NCI-H1105 (cell line): ENCODE measurements at places on chromosomes 1 and 21.

GRCh38 chr1:211259638-211260126 lies 516 bp downstream of the RCOR3 start:
- DNase-seq, result peak; percentile 52

DNA sequence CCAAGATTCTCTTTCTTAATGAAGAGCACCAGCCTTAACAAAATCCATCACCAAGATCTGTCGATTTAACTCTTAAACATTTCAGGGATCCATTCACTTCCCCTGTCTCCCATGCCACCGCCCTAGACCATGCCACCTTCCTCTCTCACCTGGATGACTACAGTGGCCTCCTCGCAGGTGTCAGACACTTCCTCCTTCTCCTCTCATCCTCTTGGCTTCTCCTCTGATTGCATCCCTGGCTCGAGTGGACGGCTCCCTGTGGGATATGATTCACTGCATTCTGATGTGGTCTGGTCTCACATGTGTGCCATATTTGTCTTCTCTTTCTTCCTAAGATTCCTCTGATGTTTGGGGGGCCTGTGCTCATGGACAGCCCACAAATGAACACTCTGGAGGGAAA lies 66.4 kb upstream of the KLHDC7A start:
- no peak for DNase-seq

DNA sequence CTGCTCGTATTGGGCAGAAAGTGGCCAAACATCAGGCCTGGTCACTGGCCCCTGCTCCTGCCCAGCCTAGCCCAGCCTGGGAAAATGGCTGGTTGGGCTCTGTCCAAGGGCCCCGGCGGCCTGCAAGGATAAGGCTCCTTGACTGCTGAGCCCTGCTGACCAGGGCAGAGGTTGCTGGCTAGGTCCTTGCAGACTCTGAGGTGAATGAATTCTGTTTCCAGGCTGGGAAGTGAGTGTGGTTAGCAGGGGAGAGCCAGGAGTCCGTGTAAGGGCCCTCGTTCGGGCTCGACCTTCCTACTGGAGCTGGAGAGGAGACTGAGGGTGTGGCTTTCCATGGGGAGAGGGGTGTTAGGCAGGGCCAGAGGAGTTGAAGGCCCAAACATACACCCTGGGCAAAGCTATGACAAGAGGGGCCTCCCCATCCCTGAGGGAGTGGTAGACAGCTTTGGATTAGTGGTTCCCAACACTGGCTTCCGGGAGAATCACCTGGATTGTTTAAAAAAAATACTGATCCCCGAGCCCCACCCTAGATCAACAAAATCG lies 20.6 kb downstream of the CSF1 start:
- no peak for DNase-seq

DNA sequence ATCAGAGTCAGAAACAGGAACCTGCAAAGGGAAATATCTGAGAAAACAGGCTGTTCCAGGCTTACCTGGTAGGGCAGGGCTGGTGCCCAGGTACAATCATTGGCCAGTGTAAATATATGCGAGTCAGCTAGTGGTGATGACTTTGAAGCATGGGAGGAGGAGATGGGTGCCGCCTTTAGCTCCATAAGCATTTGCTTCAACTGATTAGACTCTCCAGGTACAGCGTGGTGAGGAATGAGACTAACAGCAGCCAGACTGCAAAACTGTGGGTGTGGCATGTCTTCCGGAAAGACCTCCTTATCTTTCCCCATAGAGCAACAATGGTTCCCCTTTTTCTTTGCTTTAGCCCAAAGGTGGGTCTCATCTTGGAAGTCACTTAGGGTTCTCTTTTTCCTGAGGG lies 137.2 kb downstream of the LRIG2 start:
- DNase-seq, result no peak

DNA sequence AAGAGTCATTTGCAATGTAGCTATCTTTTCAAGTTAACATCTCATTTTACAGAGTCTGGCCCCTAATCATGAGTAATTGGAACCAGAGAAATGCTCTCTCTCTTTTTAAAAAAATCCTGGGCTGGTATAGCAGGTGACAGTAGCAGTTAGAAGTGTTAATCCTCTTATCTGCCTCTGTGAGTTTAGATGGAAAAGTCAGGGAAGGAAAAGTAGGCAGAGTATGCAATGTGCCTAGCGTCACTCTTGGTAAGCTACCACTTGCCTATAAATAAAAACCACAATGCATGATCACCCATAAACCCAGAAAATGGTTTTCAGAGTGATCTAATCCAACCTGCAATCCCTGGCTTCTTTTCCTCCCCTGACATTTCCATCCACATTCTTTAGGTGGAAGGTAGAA lies 43.2 kb downstream of the UTP25 start:
- no peak for DNase-seq

DNA sequence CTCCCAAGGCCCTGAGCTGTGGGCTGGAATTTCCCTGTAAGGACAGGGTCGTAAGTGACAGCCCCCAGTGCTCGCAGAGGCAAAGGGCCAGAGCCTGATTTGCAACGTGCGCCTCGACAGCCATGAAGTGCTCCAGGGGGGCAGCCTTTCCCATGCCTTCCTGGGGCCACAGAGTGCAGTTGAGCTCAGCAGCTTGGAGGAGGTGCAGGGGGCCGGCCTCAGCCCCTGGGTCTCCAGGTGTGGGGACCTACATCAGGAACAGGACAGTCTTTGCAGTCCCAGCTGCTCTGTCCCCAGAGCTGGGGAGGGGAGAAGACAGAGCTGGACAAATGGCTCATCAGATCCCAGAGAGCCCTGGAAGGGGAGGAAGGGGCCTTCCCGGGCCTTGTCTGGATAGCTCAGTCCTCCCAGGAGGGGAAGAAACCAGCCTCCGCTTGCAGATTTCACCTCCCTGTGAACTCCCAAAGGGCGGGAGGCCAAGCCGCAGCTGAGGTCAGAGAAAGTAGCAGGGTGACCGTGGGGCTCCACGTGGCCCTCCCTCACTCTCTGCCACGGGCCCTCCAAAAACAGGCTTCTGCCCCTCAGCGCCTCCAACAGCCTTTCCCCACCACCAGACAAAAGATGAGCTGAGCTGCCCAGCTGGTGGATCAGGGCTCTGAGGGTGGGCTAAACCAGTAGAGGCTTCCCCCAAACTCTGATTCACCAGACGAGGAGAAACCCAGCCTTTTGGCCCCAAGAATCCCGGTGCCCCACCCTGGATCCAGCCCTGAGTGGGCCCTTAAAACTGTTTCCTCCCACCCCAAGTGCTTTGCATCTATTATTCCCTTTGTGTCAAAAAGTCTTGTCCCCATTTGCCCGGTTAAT lies 76.5 kb downstream of the DHRS3 start:
- no peak for DNase-seq

- DNase-seq, result no peak
These were observed 90.0 kb downstream of the URB2 start for GRCh38 chr1:229716069-229716468.

- no peak for DNase-seq
These were observed 2.7 kb downstream of the DHRS3 start for GRCh38 chr1:12615159-12615864.

DNA sequence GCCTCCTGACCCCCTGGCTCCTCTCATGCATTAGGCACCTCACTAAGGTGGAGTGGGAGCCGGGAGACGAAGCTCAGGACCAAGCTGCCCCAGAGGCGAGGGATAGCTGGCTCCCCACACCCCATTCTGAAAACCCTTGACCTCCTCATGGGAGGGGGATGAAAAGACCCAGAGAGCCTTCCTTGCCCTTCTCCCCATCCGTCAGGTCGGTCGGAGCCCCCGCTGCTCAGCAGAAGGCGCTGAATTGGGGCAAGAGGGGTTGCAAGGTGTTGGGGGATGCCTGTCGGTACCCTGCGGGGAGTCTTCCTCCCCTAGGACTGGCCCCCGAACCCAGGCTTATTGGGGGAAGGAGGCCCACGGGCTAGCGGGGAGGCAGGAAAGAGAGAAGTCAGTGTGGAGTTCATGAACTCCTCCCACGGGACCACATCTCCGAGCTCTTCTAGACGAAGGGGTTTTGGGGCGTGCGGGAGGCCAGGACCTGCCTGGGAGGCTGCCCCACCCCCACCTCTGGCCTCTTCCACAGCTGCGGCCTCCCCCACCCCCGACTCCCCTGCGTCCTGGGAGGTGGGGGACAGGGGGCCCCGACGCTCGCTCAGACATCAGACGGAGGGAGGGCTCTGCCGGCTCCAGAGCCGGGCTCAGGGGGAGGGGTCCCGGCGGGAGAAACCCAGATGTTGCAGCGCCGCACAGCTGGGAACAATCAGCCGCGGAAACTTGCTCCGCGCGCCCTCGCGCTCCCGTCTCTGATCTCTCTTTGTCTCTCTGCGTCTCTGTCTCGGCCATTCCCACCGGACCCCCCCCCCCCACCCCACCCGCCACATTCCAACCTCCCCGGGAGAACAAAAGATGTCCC lies 719 bp downstream of the MFAP2 start:
- no peak for DNase-seq

DNA sequence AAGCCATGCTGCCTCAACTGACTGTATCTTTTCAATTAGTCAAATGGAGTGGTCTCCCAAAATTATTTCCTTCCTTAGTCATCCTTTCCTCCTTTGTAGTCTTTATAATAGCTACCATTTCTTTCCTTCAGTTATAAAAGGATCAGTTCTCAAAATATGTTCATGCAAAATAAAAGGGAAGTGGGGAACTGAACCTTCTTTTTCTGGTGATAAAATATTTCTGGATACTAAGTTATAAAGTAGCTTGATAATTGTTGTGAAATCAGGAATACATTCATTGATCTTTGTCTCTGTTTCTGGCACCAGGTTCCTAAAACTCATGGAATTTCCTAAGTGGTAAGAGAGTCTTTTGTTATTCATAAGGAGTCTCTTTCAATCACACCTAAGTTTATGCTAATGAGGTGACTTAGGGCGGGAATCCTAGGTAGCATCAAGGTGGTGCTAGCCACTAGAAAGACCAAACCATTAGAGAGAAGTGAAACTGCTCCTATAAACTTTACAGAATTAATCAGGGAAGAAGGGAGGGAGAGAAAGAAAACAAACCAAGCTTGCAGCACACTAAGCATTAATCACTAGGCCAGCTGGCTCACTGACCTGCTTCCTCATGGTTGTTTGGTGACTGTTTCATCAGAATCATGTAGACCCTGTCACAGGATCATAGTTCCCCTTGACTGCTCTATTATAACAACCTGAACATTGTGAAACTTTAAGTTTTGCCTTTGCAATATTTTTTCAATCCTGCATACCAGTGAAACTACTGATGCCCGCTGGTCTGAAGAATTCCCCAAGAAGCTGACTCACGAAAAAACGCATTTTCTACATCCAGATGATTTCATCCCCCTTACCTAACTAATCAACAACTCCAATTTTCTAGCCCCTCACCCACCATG lies 161.6 kb upstream of the PTBP2 start:
- DNase-seq, result no peak

DNA sequence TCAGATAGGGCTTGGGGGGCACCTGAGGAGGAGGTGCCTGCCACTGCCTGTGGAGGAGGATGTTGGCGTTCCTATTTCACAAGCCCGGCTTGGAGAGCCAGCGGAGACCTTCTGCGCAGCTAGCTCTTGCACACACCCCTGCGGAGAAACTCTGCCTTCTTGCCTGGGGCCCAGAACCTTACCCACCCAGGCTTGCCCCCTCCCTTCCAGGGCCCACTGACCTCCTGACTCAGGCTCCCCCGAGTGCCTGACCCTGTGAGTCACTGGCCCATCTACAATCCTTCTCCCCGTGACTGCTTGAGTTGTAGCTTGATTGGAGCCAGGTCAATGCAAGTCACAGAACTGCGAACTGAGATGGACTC lies 3.4 kb downstream of the HES2 start:
- no peak for DNase-seq

DNA sequence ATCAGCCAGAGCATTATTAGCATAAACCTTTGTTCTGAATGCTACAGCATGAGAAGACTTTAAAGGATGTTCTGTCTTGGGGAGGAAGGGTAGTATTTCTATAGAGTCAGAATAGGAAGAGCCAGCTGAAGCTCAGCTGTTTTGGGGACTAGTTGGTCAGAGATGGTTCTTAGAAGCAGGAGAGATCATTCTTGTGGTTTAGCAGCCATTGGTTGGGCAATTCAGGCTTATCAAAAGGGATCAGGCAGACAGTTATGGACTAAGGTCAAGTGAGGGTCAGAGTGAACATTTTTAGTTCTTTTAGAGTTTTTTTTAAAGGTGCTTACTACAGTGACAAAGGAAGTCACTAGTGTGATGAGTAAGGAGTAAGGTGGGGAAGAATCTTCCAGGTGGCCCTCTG lies 245.5 kb downstream of the RPS6KC1 start:
- no peak for DNase-seq

DNA sequence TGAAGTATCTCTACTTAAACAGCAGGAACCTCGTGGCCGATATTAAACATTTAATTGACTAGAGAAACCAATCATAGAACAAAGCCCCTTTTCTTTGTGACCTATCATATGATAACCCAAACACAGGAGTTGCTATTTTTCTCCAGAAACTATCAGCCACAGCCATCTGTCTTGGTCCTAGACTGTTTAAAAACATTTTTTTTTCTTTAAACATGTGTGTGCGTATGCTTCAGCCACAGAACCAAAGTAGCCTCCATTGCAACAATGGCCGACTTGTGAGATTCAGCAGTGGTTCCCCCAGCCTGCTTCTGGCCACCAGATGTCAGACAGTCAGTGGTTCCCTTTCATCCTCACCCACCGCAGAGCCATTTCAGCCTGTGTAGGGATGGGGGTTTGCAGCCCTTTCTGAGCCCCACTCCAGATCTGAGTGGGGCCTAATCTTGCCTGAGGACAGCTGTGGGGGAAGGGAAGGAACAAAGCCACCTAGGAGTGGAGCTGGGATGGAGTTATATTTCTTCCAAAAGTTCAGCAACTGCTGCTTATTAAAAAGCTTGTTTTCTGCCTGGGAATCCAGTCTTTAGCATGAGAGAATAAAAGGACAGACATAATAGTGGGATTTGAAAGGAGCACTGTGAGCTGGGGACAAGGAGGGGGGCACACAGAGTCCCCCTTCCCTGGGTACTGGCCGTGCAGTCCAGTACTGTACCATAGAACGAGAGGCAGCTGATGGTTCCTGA lies 11.7 kb upstream of the IGSF3 start:
- DNase-seq, result no peak

- DNase-seq, result no peak
These were observed 24.4 kb upstream of the TMEM54 start for GRCh38 chr1:32925403-32926162.

DNA sequence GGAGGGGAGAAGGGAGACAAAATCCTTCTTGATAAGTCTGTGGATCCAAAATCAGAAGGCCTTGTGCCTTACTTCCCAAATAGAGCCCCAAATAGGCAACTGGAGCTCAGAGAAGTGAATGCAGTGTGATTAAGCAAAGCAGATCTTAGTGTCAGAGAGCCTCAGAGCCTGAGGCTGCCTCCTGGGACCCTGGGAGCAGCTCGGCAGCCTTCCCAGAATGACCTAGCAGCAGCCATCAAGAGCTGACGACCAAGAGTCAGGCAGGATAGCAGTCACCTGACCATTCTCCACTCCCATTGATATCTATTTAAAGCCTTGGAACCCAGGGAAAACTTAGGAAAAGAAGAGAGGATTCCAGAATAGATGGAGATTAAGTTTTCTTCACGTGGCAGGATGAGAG lies 78.0 kb upstream of the SMYD2 start:
- no peak for DNase-seq

GRCh38 chr1:40872276-40872675 lies 10.1 kb upstream of the CITED4 start:
- no peak for DNase-seq

- DNase-seq, result no peak
These were observed 90.5 kb downstream of the EDEM3 start for GRCh38 chr1:184664042-184664660.

- no peak for DNase-seq
These were observed 88.4 kb upstream of the CSF3R start for GRCh38 chr1:36571106-36571505.

GRCh38 chr1:61337441-61337951 lies 255.1 kb downstream of the NFIA start:
- no peak for DNase-seq
